ENCODE measurements at places on chromosomes 16 and 17.

DNA sequence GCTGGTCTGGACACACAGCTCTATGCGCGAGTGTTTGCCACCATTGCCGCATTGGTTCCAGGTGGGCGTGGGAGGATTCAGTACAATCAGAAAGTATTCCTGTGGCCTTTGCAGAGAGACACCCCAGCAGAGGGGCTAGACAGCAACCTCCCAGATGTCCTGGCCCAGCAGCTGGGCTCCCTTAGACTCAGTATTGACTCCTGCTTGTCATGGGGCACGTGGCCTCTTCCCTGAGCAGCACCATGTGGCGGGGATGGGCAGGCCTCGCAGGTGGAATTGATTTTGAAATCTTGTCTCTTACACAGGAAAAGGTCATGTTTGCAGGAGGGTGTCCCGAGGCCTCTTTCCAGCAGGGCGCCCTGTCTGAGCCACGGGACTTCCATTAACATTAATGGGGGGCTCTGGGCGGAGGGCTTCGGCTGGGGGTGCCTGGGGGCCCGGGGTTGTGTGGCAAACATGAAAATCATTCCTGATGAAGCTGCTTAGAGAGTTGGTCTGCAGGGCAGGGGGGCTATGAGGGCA is 96.4 kb downstream of the C16orf78 start:
- DNase-seq: no peak

GRCh38 chr17:44749980-44750318 is 8.8 kb upstream of the ADAM11 start:
- DNase-seq: no peak

- DNase-seq: no peak
Measured at GRCh38 chr17:31915456-31916100, 14.1 kb upstream of the UTP6 start.

GRCh38 chr17:57535249-57535966 is 209.7 kb downstream of the CCDC182 start:
- no peak for DNase-seq
